AG08395 (cell line): ENCODE measurements at places on chromosomes 12 and 14.

DNA sequence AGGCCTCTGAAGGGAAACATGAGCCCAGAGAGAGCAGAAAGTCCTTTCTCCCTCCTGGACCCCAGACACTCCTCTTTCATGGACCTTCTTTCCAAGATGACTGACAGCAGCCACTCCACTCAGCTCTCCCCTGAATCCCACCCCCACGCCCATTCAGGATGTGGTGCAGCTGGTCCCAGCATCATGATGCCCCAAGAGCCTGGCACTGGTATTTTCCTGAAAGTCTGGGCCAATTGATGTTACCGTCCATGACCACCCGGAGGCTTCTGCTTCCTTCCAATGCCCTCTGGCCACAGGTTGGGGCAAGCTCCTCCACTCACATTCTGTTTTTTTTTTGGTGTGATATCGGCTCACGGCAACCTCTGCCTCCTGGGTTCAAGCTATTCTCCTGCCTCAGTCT lies 112.6 kb downstream of the CALM1 start:
- no peak for DNase-seq

GRCh38 chr12:129200576-129200975 lies 347.3 kb downstream of the GLT1D1 start:
- no peak for DNase-seq

DNA sequence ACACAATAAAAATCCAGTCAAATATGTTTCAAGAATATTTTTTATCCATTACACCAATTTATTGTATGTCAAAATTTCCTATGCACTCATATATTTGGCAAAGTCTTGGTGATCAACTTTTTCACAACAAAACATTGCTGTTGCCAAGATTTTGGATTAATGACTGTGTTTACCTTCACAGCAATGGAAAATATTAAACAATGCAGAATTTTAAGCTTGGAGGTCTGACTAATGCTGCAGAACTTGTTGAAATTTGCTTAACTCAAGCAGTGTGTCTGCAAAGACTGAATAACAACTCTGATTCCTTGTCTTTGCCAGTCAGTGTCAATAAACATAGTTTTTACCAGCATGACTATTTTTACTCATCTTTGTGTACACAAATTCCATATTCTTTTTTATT lies 336.4 kb downstream of the CCER1 start:
- peak; percentile 24 for DNase-seq

GRCh38 chr12:126762150-126762549 lies 1504.8 kb upstream of the TMEM132C start:
- no peak for DNase-seq

- no peak for DNase-seq
Measured at GRCh38 chr12:49984476-49985359, 12.0 kb downstream of the AQP6 start.

GRCh38 chr14:35343702-35344101 lies 51.5 kb downstream of the PSMA6 start:
- DNase-seq: no peak

DNA sequence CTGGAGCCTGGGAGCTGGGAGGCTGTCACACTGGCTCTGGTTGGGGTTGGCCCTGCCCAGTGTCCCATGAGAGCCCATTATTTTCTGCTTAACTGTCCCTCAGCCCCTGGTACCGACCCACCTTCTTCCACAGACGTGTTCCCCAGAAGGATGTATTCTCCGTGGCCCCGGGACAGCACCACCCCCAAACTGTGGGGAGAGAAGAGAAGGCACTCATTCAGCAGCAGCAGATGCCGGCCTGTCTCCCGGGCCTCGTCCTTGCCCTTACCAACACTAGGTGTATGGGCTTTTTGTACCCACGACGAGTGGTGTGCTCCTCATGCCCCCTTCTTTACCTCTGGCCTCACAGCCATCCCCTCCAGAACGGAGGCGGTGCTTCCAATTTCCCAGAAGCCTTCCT lies 38.1 kb downstream of the LRTM2 start:
- no peak for DNase-seq

DNA sequence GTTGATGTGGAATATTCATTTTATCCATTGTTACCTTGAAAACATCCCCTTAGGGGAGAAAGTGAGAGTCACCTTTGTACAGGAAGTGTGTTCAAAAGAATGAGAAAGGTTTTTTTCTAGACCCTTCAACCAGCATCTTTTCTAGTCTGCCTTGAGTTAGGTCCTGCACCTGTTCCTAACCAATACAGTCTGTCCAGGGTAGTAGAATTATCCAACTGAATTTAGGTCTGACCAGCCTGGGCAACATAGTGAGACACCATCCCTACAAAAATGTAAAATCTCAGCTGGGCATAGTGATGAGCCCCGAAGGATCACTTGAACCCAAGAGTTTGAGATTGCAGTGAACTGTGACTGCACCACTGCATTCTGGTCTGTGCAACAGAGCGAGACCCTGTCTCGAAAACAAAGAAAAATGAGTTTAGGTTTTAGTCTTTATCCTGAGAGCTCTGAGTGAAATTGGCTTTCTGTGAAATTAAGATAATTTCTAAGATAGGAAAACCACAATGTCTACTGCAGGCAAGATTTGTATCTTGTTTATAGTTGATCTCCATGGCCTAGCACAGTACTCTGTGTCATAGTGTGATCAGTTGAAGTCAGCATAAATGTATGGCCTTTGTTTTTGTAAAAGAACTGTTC lies 25.2 kb downstream of the ARHGAP5 start:
- DNase-seq: no peak

GRCh38 chr14:77063571-77064171 lies 34.4 kb upstream of the CIPC start:
- DNase-seq: no peak

GRCh38 chr12:67925077-67925476 lies 64.2 kb upstream of the IFNG-AS1 start:
- DNase-seq: no peak
